ENCODE measurements at places on chromosomes 4 and X.

DNA sequence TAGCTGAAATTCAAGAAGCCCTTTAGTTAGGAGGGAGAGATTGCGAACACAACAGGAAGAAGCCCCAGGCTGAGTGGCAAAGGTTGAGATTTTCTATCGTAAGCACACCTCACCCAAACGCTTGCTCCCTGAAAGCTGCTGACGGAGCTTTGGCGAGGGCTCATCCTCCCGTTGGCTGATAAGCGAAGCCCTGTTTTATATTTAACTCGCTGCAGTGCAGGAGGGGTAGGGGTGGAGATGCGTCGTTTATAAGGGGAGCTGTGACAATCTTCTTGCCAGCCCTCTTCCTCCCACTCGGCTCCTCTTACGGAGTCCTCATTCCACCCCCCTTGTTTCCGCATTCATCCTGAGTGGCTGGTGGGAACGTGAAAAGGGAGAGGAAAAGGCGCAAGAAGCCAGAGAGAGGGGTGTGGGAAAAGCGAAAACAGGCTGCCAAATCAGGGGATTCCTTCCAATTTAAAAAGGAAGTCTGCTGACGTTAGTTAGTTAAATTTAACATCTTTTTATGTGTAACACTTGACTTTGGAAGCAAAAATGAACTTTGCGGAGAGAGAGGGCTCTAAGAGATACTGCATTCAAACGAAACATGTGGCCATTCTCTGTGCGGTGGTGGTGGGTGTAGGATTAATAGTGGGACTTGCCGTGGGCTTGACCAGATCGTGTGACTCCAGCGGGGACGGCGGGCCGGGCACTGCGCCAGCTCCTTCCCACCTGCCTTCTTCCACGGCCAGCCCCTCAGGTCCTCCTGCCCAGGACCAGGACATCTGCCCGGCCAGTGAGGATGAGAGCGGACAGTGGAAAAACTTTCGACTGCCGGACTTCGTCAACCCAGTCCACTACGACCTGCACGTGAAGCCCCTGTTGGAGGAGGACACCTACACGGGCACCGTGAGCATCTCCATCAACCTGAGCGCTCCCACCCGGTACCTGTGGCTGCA lies at the start of gene ENPEP:
ENPEP (plus strand) TSS at position 275 of the 938 bp plus-strand sequence; CDS start at position 535, 260 bp downstream.
- peak; percentile 82 for DNase-seq

DNA sequence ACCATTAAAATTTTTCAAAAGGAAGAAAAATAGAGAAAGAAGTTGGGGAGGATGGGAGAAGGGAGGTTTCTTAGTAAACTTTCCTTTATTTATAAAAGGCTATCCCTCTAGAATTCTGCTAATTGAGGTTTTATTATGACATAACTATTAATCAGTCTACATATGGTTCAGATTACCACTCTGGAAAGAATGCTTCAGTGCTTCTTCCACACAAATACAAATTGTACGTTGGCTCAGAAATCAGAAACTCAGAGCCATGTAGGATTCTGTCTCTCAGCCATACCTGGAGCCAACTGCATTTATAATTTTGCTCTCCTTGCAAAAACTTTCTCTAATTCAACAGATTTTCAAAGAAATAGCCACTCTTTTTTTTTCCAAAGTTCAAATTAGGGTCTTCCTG lies 37.1 kb downstream of the SRPX start:
- DNase-seq: no peak

GRCh38 chr4:14928035-14928434 lies 74.2 kb upstream of the CPEB2 start:
- DNase-seq: no peak

- no peak for DNase-seq
Measured at GRCh38 chr4:118077767-118078105, 43.5 kb downstream of the NDST3 start.

Measured in umbilical cord (tissue), 2 donors.